ENCODE measurements at places on chromosomes 4 and X.

- DNase-seq: no peak
Measured at GRCh38 chr4:140134746-140135425, 19.1 kb downstream of the MAML3 start.

DNA sequence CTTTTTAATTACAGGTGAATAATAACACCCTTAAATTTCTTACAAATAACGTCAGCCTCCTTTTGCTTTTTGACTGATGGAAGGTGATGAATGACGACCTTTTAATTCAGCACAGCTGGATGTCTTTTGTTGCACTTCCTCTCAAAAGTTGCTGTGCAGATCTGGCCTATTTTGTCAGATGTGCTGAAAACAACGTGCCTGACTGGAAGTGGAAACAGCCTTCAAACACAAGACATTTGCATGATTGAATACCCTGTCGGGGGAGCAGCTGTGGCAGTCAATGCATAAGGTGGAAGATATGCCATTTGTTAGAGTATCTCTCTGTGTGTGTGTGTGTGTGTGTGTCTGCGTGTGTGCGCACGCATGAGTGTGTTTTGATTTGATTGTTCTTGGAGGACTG is 579.7 kb downstream of the SPRY1 start:
- DNase-seq: no peak

DNA sequence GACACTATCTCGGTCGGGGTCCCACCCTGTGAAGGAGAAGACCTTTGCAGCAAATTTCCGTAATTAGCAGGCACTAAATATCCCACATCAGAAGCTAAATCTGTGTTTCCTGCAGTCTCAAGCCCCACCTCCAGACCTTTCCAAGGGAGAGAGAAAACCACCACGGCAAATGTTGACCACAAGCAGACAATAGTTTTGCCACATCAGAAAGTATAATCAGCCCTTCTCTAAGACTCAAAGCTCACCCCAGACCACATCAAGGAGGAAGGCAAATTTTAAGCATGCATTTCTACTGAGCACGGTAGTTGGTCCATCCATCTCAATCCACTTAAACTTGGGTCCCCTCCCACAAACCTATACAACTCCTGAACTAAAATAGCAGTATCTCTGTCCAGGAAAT is 398.5 kb downstream of the GPM6A start:
- DNase-seq: no peak

DNA sequence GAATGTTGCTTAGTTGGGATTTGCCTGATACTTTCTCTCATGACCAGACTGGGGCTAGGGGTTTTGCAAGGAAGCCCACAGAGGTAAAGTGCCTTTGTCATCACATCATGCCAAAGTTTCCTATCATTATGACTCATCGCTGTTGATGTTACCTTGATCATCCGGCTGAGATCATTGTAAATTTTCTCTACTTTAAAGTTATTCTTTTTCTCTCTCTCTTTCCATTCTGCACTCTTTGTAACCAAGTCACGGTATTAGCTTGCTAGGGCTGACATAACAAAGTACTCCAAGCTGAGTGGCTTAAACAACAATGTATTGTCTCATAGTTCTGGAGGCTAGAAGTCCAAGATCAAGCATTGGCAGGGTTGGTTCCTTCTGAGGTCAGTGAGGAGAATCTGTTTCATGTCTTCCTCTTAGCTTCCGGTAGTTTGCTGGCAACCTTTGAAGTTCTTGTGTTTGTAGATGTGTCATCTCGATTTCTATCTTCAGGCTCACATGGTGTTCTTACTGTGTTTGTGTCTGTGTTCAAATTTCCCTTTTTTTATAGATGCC is 113.0 kb downstream of the DTHD1 start:
- no peak for DNase-seq

DNA sequence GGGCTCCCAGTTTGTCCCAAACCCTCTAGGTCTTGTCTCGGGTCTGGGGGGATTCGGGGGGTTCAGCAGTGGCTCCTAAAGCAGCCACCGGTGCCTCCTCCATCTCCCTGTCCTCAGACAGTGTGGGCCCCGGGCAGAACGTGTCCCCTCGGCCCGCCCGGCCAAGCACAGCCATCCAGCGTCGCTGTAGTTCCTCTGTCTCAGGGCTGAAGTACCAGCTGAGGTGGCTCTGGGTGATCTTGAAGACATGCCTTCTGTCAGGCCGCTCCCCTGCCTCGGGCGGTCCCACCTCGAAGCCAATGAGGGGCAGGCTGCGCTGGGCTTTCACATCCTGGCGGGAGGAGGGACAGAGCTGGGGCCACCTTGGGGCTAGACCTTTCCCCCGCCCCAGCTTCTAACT is 5.9 kb downstream of the TSR2 start:
- DNase-seq: no peak

DNA sequence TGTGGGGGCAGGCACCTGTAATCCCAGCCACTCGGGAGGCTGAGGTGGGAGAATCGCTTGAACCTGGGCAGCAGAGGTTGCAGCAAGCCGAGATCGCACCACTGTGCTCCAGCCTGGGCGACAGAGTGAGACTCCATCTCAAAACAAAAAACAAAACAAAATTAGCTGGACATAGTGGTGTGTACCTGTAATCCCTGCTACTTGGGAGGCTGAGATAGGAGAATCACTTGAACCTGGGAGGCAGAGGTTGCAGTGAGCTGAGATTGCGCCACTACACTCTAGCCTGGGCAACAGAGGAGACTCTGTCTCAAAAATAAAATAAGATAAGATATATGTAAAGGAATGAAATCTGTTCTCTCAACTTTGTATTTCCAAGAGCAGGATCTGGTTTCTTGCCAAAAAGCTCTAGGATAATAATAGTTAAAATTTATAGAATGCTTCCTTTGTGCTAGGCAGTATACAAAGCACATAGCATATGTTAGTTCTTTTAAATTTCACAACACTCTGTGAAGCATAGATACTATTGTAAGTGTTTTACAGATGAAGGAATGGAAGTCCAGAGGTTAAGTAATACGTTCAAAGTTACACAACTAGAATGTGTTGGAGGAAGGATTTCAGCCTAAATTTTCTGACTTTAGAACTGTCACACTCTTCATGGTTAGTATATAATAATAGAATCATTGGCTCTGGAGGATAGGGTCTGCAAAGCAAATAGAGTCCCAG is 10.3 kb downstream of the MRPL1 start:
- no peak for DNase-seq

- DNase-seq: peak; percentile 56
Measured at GRCh38 chr4:128600996-128601871, 208.3 kb upstream of the JADE1 start.

- no peak for DNase-seq
Measured at GRCh38 chrX:151750511-151750910, 16.0 kb downstream of the CNGA2 start.

- DNase-seq: no peak
Measured at GRCh38 chrX:96721354-96721753, 36.7 kb downstream of the DIAPH2 start.

GRCh38 chr4:143133977-143134376 is 50.7 kb upstream of the USP38 start:
- DNase-seq: no peak

GRCh38 chr4:123317211-123317610 is 79.4 kb upstream of the SPRY1 start:
- DNase-seq: no peak

- DNase-seq: no peak
Measured at GRCh38 chr4:154307451-154307850, 184.1 kb downstream of the DCHS2 start.

DNA sequence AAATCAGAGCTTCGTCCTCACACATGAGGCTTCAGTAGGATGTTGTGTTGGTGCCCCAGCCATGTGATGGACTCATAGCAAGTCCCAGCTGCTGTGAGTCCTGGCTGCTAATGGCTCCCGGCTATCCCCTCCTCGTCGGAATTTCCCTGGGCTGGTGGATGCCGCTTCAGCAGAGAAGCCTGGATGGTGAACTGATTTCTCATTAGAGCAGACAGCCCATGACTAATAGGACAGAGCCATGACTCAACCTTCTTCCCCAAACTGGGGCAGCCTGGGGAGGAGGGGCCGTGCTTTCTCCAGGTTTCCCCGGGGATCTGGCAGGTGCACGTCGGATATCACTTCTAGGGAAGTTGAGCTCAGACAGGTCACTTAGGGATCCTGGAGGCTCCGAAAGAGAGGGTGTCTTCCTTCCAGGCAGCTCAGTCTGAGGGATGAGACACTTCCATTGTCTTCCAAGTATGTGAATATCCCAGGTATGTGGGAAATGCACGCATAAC is 112.7 kb downstream of the ASMT start:
- DNase-seq: no peak

DNA sequence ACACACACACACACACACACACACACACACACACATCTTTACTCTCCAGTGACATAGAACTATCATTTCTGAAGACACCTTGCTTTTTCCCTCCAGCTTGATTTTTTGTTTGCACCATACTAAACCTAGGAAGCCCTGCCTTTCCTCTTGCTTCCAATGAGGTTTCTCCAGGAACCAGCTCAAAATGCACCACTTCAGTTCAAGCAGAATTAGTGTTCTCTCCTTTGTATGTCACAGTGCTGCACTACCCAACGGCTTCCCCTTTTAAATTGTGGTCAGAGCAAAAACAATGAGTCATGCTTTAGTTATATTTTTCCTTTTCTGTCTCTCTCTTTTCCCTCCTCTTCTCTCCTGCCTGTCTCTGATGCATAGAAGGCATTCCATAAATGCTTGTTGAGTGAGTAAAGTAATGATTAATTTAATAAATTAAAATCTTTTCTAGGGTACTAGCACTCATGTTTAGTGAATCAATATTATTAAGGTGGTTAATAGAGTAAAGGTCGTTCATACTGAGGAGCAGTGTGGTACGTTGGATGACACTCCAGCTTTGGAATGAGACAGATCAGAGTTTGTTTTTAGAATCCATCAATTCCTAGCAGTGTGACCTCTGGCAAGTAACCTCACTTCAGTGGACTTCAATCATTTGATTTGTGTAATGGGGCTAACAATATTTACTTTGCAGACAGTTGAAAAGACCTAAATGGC is 5.9 kb downstream of the RTL3 start:
- DNase-seq: peak; percentile 60

- DNase-seq: no peak
Measured at GRCh38 chr4:70728091-70728490, 6.3 kb downstream of the RUFY3 start.

DNA sequence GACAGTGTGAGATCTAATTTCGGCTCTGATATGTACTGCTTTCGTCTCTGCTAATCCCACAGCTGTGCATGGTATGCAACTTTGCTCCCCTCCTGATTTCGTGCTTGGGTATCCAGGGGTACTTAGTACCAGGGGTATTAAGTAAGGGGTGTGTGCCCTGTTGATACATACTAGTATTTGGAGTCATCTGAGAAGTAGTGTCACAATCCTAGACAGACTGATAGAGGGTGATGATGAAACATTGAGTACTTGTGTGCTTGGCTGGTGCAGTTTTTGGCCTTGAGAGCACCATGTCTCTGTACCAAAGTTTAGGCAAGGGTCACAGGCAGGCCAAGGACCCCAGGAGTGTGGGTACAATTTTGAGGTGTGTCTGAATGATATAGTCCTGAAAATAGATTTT is 10.9 kb downstream of the GPAT3 start:
- DNase-seq: no peak

DNA sequence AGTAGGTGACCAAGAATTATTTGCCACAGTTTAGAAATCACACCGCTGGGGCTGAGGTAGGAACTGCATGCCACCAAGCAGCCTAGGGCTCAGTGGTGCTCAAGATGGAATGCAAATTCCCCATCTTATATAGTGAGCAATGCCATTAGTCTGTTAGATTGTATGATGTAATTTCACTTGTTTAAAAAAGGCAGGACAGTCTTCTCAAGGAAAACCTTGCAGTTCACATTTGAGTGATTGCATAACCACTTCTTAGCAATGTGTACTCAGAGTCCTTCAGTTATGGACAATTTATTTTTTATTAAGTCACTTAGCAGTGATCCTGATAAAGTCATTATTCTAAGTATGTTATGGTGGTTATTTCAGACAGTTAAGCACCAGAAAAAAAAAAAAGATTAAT is 142.9 kb upstream of the SFRP2 start:
- peak; percentile 65 for DNase-seq

DNA sequence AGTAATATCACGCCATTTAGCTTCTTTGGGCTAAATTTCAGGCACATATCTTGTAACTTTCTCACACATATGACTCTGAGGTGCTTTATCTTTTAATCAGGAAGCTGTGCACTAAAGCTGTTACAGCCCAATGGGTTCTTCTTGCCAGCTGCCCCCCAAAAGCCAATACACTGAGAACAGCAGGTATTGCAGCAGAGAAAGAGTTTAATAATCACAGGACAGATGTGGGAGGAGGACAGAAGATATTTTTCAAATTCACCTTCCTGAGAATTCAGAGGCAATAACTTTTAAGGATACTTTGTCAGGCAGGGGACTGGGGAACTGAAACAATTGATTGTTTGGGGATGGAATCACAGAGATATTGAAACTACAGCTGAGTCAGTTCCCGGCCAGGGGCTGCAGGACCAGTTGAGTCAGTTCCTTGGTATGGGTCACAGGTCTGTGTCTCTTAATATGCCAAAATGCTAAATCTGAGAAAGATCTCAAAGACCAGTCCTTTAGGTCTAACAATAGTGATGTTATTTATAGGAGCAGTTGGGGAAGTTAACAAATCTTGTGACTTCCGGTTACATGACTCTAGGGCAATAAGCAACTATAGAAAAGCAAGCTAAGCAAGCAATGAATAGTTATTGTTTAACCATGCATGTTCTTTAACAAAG is 28.1 kb downstream of the DDIT4L start:
- DNase-seq: no peak

DNA sequence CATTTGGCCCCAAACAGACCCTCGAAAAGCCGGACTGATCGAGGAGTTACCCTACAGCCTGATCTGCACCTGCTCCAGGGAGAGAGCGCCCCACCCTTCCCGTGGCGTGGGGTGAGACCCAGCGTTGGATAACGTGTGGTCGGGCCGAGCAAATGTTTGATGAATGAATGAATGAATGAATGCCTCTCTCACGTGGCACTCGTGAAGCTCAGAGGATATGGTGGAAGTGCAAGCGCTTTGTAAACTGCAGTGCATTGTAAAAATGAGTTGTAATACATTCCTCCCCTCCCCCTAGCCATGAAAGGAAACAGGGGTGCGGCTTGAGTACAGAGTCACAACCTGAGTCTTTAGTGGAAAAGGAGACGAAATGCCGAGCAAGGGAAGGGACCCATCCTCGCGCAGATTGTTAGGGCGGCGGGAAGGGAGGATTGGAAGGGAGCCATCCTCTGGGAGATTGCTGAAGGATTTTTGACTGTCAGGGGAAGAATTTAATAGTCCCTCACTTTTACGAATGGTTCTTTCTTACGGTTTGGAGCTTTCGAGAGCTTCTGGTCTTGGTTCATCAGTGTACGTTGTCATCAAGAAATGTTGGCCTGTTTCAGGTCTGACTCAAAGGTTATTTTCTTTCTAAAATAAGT is 772 bp upstream of the FBXW7 start:
- peak; percentile 4 for DNase-seq

GRCh38 chrX:44082829-44083228 is 109.6 kb upstream of the NDP start:
- no peak for DNase-seq

DNA sequence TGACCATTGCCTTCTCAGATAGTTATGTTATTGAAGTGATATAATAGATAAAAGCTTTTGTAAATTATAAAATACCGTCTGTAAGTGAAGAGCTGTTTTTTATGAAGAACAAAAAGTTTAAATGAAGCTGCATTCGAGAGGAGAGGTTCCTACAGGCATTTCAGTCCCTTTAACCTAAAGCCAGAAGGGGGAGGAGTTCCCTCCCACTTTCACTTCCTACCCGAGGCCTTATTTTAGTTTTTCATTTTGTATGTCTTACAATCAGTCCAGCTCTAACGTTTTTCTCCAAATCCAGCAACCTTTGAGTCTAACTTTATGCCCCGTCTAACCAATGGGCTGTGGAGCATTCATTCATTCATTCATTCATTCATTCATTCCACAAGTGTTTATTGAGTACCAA is 16.5 kb upstream of the SOX3 start:
- DNase-seq: no peak

GRCh38 chr4:96955226-96955625 is 1115.3 kb downstream of the PDHA2 start:
- DNase-seq: no peak
